ENCODE measurements at places on chromosomes 2 and 18.

DNA sequence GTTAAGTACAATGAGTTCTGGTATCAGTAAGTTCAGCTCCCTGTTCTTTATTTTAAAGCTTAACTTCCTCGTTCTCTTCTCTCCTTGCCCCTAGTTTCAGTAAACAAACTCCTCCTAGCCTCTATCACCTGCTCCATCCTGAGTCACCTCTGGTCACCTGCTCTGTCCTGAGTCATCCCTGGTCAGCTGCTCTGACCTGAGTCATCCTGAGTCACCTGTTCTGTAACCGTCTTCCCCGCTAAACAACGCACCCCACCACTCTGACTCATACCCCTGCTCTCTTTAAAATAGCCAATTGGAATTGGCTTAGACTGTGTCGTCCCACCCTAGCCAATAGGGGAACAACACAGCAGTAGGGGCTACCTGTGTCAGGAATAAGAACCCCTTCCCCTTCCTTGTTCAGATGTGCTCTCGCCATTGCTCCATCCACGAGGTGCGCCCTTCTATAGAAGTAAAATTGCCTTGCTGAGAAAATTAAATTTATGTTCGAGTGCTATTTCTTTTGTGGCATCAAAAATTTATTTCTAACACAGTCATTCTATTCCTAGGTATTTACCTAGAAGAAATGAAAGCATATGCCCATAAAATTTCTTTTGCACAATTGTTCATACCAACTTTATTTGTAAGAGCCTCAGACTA is 24.9 kb upstream of the RMND5A start:
- no peak for DNase-seq

GRCh38 chr2:49210191-49210590 is 55.9 kb upstream of the FSHR start:
- DNase-seq = no peak

GRCh38 chr2:8510519-8510918 is 171.3 kb upstream of the ID2 start:
- no peak for DNase-seq

GRCh38 chr18:47997338-47997780 is 66.9 kb upstream of the SMAD2 start:
- DNase-seq = no peak

- no peak for DNase-seq
Observed at GRCh38 chr18:34704074-34704473, 6.0 kb upstream of the DTNA start.

DNA sequence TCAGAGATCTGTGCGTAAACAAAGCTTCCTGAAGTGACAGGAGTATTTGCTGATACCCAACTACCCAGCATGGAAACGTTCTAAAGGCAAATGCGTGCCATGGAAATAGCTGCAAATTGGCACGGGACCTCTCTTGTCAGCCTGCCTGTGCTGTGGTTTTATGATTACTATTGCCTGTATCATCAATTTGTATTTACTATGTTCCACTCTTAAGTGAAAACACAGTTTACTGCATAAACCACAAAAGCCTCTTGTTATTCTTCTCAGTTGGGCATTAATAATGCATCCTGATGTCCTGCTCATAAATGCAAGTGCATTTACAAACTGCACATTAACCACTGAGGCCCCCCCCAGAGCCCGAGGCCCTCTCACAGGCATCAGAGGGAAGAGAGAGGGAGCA is 196.6 kb upstream of the SLC35G4 start:
- no peak for DNase-seq

DNA sequence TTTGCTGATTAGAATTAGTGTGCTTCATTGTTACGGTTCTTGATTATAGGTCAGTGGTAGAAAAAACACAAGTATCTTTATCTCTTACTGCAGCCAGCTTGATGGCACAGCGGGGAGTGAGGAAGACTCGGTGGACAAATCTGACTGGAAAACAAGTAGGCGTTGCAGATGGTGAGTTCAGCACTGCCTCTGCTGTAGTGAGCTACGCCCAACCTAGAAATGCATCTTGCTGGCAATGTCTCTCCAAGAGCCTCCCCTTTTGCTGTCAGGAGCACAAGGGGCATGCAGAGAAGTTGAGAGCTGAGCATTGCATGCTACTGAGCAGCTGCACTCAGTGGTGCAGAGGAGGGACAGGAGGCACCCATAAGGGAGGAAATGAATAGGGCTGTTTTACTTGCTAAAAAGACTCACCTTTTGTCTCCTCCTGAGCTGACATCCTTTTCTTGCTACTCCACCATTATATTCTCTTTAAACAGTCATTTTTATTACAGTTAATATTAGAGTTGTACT is 977.3 kb upstream of the ACVR2A start:
- no peak for DNase-seq

- no peak for DNase-seq
Observed at GRCh38 chr2:158928965-158929364, 39.5 kb upstream of the TANC1 start.

- DNase-seq = no peak
Observed at GRCh38 chr18:78820161-78820834, 159.3 kb upstream of the SALL3 start.

DNA sequence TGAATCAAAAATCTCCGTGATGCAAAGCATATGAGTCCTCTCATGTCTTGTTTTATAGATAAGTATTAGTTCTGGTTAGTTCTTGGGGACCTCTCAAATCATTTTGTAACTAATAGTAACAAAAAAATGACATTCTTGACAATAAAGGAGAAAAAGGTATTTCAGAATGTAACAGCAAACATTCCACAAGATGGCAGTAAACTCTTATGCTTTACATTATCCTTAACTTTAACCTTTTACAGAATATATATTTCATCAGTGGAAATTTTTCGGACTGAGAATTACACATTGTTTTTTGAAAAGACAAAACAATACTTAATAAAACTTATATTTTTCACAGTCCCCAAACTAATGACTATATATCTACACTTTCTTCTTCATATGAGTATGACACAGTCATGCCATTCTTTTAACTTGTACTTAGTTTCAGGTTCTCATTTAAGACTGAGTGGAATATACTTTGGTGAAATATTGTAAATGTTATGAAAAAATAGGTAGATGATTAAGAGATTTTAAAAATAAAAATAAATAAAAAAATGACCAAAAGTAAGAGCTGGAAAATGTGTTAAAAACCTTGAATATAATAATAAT is 142.9 kb upstream of the NXPH2 start:
- DNase-seq = no peak

DNA sequence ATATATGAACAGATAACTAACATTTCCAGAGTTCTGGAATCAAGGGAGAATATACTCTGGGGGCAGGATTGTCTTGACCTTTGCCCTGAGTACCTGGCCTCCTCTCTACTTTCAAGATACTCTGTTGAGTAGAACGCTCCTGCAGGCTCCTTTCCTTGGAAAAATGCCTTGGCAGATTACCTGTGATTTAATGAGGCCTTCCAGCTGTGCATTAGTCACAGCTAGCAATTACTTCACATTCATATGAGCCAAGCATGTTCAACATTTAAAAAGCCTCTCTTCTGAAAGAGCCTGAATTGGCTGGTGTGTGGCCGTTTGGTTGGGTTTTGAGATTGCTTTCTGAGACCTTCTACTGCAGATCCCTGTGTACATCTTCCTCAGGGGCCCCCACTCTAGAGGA is 142.2 kb downstream of the PLCL1 start:
- no peak for DNase-seq

Measured in NCI-H1105 (cell line).